ENCODE measurements at places on chromosomes 11 and 22.

DNA sequence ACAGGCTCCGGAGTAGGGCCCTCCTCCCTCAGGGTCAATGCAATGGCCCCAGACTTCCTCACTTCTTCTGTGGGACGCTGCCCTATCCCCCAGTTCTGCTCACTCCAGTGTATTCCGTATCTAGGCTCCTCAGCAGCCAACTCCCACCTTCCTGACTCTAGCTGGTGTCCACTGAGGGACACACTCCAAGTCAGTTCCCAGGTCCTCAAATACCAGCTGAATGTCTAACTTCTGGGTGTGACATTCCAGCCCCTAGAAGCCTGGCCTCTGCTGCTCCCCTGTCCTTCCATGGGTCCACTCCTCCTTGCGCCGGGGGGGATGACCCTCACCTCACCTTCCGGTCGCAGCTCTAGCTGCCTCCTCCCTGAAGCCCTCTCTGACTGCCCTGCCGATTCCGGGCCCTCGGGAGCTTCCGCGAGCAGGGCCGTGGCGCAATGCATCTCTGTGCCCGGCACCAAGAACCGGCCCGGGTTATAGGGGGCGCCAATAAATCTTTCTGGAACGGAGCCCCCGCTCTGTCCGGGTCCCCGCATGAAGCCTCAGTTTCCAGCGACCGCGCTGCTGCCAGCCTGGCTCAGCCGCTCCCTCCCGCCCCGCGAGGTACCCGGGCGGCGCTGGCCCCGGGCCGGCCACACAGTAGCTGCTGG lies 15.4 kb downstream of the BAD start:
- DNase-seq, result no peak

DNA sequence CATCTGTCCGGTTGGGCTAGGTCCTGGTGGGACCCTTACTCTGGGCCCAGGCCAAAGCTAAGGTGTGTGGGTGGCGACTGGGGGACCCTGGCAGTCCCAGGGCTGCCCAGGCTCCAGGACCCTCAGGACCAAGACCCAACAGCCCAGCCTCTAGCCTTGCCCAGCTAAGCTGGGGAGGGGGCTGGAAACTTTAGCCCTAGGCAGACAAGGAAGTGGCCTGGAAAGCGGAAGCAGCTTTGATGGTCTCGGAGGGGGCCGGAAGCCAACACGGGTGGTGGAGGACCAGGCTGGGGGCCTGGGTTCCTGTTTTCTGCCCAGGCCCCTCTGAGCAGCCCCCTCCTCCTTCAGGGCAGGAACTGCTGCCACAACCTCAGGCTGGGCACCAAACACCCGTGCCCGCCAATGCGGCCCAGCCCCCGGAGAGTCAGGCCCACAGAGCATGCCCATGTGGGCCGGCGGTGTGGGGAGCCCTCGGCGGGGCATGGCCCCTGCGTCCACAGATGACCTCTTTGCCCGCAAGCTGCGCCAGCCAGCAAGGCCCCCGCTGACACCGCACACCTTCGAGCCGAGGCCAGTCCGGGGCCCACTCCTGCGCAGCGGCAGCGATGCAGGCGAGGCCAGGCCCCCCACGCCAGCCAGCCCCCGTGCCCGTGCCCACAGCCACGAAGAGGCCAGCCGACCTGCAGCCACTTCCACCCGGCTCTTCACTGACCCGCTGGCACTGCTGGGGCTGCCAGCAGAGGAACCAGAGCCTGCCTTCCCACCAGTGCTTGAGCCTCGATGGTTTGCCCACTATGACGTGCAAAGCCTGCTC lies 2.8 kb downstream of the SIPA1 start:
- no peak for DNase-seq

- peak; percentile 97 for DNase-seq
Observed at GRCh38 chr11:125111343-125112207, at the start of gene TMEM218. TMEM218 (minus strand) TSS chr11:125111626; CDS start chr11:125102241, 9,385 bp downstream.

GRCh38 chr22:17366830-17367229 lies 2.4 kb upstream of the CECR2 start:
- peak; percentile 18 for DNase-seq

DNA sequence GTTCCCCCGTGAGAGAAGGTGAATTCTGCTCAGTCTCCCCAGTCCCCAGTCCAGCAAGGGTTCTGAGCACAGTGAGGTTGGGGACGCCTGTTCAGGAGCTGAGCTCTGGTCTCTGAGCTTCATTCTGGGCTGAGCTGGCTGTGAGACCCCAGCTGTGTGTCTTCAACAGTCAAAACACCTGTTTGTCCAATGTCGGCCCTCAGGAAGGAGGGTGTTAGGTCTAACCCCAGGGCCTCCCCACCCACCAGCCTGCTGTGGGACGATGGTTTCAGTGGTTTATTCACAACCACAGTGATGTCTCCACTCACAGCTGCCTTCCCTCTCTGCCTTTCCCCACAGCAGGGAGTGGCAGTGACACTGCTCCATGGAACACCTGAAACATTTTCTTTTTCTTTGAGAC lies 1282.9 kb downstream of the TBC1D22A start:
- no peak for DNase-seq

DNA sequence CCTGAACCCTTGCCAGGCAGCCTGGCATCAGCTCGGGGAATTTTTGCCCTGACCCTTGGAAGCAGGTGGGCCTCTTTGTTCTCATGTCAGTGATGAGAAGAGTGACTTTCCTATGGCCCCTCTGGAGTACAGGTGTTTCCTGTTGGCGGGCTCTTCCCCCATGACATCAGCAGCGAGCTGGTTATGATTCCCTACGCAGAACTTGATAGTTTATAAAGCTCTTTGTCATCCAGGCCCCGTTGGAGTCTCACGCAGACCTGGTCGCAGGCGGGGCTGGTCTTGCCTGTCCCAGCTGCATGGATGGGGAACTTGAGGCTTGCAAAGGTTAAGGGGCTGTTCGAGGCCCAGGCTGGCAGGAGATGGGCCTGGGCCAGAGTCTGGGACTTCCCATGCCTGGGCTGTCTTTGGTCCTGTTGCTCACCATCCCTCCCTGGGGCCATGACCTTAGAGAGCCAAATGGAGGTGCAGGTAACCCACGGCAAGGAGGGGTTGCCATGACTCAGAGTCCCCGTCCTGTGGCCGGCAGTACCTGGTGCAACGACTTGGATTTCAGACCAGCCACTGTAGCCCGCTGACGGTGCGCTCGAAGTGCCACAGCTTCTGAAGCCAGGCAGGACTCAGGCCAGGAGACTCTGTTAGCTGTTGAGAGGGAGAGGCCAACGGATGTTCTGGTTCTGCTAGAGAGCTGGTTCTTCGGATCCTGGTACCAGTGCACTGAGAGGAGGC lies 45.9 kb upstream of the PPP6R3 start:
- DNase-seq, result no peak

DNA sequence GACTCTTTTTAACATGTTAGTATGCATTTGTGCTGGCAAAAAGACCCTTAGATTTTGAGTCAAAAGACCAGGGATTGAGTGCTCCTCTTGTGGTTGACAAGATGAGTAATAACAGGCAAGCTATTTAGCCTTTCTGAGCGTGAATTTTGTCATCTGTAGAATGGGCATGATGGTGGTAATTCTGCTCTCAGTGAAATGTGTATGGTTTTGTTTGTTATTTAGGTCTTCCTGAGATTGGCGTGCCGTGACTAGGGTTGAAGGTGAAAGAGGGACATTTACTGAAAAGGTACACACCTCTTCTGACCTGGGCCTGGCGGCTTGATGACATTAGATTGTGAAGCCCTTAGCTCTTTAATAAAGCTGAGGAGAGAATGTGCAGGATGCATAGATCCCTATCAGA lies 8.4 kb upstream of the CEP295 start:
- no peak for DNase-seq

DNA sequence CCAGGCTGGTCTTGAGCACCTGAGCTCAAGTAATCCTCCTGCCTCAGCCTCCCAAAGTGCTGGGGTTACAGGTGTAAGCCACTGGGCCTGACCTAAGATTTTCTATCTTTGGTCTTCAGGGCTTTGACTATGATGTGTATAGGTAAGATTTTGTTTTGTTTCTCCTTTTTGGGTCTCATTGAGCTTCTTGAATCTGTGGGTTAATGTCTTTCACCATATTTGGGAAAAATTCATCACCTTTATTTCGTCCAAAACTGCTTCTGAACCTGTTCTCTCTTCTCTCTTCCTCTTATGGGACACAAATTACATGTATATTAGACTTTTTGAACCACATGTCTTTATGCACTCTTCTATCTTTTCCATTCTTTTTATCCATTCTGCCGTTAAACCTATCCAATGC lies 100.4 kb downstream of the OSBP2 start:
- no peak for DNase-seq

GRCh38 chr11:13405220-13405619 lies 57.8 kb downstream of the BTBD10 start:
- DNase-seq, result no peak

GRCh38 chr11:116648247-116649174 lies 124.3 kb downstream of the BUD13 start:
- DNase-seq, result no peak

- DNase-seq, result no peak
Observed at GRCh38 chr11:35735903-35736302, 73.3 kb downstream of the TRIM44 start.

GRCh38 chr11:26254378-26254777 lies 77.6 kb upstream of the ANO3 start:
- DNase-seq, result no peak

GRCh38 chr11:9625162-9625561 lies 38.7 kb upstream of the SWAP70 start:
- DNase-seq, result no peak

DNA sequence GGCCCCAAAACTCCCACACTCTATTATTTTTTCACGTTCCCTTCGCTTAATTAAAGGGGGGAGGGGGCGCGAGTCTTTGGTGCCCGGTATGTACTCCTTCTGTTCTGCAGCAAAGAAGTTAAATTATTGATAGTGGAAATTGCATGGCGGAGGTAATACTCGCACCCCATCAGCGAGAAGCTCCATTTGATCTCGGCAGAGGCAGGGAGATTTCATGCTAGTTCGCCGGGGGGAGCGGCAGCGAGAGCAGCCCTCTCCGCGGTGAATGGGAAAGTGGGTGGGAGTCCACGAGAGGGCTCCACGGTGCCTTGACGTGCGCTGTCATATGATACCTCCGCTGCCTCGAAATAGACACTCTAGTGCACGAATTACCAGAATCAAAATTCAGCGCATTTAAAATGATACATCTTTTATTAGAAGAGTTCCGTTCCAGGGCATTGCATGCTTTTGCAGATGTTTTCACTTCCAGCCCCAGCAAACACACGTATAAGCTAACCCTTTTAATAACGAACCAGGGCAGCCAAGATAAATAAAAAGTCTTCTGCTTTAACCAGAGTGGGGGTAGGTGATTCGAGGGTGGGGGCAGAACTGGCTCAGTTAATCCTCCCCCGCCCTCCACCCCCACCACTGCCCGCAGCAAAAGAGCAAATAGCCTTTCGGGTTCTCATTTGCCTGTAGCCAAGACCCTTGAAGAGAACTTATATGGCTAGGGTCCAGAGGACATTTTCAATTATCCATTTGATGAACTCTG lies 1.3 kb upstream of the BDNF start:
- no peak for DNase-seq

Measured in HCT116 (cell line).